ENCODE measurements at places on chromosomes 5 and 9.
A peak's percentile ranks its signal among the peaks of the same experiment; 100 is the strongest.

DNA sequence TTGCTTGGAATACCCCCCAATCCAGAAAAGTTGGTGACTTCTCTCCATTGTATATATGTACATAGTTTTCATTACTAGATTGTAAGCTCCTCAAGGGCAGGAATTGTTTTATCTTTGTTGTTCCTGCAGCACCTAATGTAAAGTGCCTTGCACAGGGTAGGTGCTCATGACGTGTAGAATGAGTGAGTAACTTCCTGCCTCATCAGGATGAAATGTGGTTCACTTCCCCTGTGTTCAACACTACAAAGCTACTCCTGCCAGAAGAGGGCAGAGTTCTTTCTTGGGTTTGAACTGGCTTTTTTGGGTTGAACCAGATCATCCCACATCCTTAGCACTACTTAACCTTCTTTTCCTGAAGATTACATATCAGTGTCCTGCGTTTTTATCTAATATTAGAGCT lies 23.9 kb downstream of the GTF3C4 start:
- peak; percentile 49 for DNase-seq

GRCh38 chr5:156640691-156641241 lies 209.3 kb upstream of the PPP1R2B start:
- DNase-seq = no peak

GRCh38 chr5:63097286-63097685 lies 518.7 kb downstream of the LRRC70 start:
- no peak for DNase-seq

GRCh38 chr5:126369995-126370731 lies 53.0 kb upstream of the GRAMD2B start:
- DNase-seq = peak; percentile 70

DNA sequence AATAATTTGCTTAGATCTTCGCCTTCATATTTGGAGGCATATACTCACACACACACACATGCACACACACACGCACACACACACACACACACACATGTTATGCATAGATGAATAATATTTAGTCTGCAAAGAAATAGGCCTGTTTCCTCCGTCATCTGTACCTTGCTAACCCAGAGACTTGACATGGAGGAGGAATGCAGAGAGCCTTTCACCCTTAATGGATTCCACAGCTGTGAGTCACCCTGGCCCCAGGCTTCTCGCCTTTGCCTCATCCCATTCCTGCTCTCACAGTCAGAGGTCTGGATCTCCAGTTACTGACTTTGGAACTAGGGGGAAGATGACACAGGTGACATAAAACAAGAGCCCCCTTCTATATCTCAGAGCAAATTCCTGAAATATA lies 29.7 kb downstream of the ZNF462 start:
- DNase-seq = peak; percentile 99

DNA sequence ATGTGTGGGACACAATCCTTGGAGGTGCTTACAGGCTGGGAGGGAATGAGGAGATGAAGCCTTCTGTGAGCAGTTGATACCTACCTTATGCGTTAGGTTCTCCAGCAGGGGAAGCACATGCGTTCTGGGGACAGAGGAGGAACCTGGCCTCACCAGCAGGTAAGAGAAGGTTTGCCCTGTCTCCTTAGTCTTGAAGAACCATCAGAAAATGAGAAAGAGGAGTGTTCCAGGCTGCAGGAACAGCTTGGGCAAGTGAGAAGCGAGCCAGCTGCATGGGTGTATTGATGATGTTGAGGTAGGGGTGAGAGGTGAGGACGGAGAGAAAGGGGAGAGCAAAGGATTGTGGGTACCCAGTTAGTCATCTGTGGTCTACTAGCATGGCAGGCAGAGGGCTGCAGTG lies 156.9 kb upstream of the MVB12B start:
- no peak for DNase-seq

GRCh38 chr9:10015755-10016154 lies 597.0 kb downstream of the PTPRD start:
- no peak for DNase-seq

GRCh38 chr9:120768247-120768646 lies 25.0 kb downstream of the FBXW2 start:
- no peak for DNase-seq

DNA sequence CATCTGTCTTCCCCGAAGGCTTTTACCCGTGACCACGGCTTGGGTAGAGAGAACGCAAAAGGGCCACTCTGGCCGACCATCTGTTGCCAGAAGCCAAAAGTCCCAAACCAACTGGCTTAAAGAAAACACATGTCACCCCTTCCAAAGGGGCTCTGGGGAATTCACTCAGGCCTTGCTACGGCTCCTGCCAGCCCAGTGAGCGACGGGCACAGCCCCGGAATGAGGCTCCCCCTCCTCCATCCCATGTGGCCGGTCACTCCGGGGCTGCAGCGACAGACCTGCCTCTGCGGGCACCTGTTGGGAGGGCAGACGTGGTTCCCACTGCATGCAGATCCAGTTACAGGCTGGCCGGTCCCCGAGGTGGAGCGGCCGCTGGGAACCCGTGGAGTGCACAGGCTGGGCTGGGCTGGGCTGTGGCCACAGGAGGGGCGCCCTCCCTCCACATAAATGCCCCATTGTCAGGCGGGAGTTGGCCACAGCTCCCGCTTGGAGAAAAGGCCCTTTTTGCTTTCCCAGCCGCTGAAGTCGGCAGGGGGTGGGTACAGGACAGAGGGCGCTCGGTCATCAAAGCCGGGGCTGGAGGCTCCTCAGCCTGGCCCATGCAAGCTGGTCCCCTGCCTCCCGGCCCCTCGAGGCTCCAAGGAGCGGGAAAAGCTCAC lies 19.9 kb downstream of the NOTCH1 start:
- no peak for DNase-seq

GRCh38 chr9:86410281-86410680 lies 56.1 kb upstream of the TUT7 start:
- no peak for DNase-seq

GRCh38 chr5:133142782-133143181 lies 91.0 kb downstream of the HSPA4 start:
- no peak for DNase-seq

- DNase-seq = peak; percentile 68
Observed at GRCh38 chr5:77224672-77225355, 14.3 kb downstream of the PDE8B start.

DNA sequence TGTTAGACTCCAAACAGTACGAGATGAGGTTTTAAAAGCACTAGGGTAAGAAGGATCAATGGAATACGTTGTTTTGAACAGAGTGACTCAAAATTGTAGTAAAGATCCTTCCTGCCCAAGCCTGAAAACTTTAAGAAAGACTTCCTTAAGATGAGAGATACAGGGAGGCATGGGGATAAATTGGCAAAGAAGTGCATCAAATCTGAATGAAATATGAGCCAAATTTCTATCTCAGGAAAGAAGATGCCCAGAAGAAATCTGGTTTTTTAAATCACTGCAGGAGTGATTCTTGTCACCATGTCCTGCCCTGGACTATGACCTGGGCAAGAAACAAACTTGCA lies 14.9 kb downstream of the FCN2 start:
- no peak for DNase-seq

- no peak for DNase-seq
Observed at GRCh38 chr9:119792242-119792641, 423.0 kb upstream of the BRINP1 start.

DNA sequence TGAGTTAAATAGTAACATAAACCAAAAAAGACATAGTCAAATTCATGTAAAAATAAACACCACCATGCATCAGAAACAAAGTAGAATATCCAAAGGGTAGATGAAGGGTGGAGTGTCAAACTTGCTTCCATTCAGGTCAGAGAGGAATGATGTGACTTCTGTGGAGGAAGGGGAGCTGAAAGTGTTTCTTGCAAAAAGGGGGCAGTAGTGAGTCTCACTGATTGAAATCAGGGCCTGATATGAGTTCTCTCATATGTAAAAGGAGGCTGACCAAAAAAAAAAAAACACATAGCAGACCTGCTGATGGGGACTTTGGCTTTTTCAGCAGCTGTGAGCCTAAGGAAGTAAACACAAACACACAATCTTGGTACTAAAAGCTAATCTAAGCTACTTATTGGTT lies 38.8 kb upstream of the RGMB start:
- DNase-seq = no peak

DNA sequence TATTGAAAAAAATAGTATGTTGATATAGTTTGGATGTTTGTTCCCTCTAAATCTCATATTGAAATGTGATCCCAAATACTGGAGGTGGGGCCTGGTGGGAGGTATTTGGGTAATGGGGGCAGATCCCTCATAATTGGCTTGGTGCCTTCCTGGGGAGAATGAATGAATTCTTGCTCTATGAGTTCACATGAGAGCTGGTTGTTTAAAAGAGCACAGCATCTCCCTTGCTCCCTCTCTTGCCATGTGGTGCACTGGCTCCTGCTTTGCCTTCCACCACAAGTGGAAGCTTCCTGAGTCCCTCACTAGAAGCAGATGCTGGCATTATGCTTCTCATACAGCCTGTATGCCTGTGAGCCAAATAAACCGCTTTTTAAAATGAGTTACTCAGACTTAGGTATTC lies 154.8 kb downstream of the ADAMTS6 start:
- peak; percentile 7 for DNase-seq

DNA sequence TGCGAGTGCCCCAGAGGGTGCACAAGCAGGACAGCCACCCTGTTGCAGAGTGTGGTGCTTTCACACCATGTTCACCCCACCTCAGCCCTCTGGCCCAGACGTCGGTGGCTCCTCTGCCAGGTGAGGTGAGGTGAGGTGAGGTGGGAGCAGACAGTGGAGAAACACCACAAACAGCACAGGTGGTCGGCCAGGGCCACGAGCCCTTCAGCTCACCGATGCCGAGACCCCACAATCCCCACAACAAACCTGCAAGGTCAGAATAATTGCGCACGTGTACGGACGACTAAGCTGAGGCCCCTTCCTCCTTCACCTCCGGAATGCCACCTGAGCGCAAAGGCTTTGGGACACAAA lies 10.5 kb downstream of the BRD3 start:
- DNase-seq = no peak

DNA sequence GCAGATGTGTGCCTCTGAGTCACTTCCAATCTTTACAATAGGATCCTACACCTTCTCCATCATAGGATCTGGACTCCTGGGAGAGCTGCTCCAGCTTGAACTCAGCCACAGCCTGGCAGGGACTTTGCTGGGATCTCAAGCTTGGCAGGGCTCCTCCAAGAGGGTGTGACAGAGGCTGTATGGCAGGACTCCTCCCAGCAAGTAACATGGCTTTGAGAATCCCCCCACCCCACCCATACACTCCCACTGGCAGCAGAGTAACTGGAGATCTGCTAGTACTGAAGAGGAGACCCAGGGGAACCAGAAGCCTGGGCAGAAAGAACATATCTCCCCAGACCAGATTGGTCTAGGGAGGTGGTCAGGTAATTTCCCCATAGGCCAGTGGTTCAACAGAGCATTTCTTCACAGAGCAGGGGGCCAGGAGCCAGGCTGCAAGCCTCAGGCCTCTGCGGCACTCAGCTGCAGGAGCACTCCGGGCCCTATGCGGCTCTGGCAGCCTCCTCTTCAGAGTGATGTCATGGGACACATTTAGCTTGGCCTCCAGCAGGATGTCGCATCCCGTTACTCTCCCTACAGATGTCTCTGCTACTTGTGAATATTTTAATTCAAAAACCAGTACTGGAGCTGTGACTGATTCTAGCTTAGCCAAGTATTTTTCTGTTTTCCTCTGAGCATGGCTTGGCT lies 1.7 kb upstream of the ACSL6 start:
- no peak for DNase-seq

DNA sequence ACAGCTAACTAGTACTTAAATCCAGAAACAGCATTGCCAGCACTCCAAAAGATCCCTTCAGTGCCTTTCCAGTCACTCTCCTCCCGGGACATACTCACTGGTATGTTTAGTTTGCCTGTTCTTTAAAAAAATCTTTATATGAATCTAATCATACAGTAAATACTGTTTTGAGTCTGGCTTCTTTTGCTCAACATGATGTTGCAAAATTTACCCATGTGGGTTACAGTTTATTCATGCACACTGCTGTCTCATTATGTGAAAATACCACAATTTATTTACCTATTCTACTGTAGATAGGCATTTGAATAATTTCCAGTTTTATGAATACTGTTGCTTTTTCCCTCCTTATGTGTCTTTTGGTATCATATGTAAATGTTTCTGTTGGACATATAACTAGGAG lies 13.5 kb downstream of the NDFIP1 start:
- DNase-seq = no peak

DNA sequence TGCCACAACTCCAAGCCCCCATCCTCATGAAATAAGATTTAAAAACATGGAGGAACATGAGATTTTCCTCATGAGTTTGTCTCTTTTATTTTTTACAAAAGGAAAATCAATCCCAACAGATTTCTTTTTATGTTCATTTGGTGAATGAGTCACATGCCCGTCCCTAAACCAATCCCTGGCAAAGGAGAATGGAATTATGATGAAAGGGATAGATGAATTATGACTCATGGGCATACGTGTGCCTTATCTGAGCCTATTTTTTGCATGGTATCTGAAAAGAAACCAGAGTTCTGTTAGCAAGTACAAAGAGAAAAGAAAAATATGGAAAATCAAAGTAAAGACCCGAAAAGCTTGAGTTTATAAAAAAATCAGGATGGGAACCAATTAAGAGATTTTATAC lies 267.5 kb upstream of the TMEM161B start:
- DNase-seq = no peak

DNA sequence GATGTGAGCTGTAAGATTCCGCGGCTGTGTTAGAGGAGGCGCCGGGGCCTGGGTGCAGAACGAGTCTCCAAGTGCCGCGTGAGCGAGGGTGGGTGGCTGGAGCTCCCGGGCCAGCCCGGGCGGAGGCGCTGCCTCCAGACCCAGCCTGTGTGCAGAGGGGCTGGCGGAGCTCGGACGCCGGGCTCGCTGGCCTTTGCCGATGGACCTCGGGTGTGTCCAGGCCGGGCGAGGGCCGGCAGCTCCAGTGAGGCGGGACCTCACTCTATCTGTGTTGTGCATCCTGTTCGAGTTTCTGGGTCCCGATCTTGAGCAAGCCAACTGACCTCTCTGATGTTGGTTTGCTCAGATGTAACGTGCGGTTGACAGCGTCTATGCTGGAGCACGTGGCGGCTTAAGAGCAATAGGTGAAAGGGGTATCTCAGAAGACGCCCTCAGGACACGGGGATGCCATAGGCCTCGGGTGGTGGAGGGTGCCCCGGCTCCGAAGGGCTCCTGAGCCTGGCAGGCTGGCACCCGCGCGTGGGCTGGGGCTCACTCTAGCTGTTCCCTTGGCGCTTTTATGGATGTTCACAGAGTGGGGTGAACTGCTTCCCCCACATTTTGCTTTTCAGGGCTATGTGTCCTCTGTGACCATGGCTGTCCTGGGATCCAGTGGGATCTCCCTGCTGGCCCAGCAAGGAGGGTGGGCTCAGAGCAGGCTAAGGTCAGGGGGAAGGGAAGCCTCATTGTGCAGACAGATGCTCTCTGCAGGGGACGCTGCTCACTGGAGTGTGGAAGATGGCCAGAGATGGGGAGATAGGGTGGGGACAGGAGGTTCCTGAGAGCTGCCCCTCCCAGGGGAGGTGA lies 69.8 kb downstream of the MRPL36 start:
- DNase-seq = no peak

Data from trophoblast cell (in vitro differentiated cells and primary cell).